ENCODE measurements at places on chromosomes 7 and 10.
A peak's percentile ranks its signal among the peaks of the same experiment; 100 is the strongest.

GRCh38 chr7:104934665-104935064, 79.3 kb upstream of the KMT2E start:
- H3K27ac ChIP-seq: no peak overlapping the region
- H3K4me3 ChIP-seq: no peak overlapping the region
- no peaks in the 10 kb centered on the region for H3K27me3 ChIP-seq
- no peak for DNase-seq
- H3K36me3 ChIP-seq: no peaks in the 10 kb centered on the region

DNA sequence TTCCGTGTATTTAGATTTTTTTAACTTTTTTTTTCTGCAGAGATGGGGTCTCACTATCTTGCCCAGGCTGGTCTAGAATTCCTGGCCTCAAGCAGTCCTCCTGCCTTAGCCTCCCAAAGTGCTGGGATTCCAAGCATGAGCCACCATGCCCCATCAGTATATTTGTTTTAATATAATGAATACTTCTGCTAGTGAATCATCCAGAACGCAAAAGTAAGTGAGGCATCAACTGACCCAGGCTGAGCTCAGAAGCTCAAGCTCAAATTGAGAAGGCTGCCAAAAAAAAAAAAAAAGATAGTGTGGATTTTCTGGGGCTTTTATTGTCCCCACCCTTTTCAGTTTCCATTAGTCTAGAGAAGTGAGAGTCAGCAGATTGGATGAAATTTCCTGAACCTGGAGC, 39.0 kb upstream of the TECTB start:
- H3K4me3 ChIP-seq: no peak overlapping the region
- H3K4me1 ChIP-seq: no peaks in the 10 kb centered on the region
- H3K27ac ChIP-seq: no peak overlapping the region

DNA sequence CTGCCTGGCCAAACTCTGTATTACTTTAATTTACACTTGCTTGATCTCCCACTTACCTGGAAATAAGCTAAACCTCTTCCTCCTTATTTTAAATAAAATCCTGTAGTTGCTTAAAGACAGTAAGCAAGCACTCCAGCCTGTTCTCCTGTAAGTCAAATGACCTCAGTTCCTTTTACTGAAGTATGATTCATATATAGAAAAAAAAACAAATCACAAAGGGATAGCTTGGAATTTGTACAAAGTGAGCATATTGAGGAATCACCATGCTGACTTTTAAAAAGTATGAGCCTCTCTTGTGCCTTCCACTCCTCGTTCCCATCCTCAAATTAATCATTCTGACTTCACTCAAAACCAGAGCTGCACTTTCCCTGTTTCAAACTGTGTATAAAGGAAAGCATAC, 52.0 kb downstream of the C10orf90 start:
- H3K27me3 ChIP-seq: no peaks in the 10 kb centered on the region
- no peaks in the 10 kb centered on the region for H3K36me3 ChIP-seq
- peaks cover 3% of the 10 kb centered on the region for H3K4me1 ChIP-seq
- DNase-seq: no peak
- H3K4me3 ChIP-seq: no peak overlapping the region
- H3K27ac ChIP-seq: no peak overlapping the region

DNA sequence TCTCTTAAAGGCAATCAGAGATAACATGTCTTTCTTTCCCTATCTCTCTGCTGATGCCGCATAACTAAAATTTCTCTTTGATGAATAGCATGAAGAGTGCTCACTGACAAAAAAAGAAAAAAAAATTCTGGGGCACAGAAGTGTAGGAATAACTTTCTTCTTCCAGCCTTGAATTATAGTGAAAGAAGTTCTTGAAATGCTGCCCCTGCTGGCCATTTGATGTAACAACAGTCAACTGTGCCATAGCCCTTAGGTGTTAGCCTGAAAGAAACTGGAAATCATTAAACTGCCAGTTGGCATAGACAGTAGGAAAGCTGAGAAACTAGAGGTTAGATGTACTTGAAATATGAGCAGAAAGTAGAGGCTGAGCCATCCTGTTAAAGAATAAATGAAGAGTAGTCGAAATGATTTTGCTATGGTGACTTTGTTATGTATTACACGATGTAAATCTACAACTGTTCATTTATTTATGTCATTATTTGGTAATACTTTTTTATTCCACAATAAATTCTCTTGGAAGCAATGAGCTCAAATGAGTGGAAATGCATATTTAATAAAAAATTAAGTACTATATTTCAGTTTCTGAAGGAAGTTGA, 48.3 kb upstream of the FAM171A1 start:
- DNase-seq: no peak
- H3K4me3 ChIP-seq: no peak overlapping the region
- H3K4me1 ChIP-seq: no peaks in the 10 kb centered on the region
- no peaks in the 10 kb centered on the region for H3K27me3 ChIP-seq

DNA sequence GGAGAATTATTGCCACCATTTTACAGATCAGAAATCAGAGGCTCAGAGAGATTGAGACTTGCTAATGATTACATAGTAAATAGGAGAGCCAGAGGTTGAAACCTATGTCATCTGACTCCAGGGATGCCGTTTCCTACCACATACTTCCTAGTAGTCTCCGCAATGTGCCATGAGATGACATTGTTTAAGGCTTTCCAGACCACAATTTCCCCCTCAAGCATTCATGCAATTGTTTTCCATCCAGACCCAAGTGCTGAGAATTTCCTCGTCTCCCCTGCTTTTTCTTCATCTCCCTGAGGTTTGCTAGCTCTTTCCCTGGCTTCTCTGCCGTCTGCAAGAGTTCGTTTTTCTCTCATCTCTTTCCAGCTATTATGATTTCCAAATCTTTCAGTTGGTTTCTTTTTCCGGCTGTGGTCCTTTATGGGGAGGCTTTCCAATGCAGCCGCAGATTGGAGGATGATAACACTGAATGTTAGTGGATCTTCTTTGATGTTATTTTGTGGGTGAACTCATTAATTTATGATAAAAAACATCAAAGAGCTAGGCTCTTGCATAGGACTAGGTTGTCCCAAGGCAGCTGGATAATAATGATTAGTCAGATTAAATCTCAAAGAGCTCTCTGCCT, 6.9 kb upstream of the GOLGA7B start:
- no peaks in the 10 kb centered on the region for H3K36me3 ChIP-seq
- no peak overlapping the region for H3K4me3 ChIP-seq
- H3K27me3 ChIP-seq: no peaks in the 10 kb centered on the region
- no peaks in the 10 kb centered on the region for H3K4me1 ChIP-seq

DNA sequence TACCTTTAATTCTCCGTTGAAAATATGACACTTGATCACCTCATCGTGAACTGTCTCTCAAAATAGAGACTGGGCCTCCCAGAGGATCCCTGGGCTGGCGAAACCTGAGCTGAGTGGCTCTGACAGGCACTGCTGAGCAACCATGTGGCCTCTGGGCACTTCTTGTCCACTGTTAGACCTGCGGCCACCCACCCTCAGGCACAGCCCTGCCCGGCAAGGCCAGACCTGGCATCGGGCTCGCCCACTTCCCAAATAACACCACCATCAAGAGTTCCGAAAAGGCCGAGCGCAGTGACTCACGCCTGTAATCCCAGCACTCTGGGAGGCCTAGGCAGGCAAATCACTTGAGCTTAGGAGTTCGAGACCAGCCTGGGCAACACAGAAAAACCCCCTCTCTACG, 82.5 kb downstream of the COBL start:
- H3K36me3 ChIP-seq: no peaks in the 10 kb centered on the region
- no peaks in the 10 kb centered on the region for H3K27me3 ChIP-seq
- no peak for DNase-seq
- H3K27ac ChIP-seq: no peak overlapping the region

- peak; percentile 95 for DNase-seq
- no peaks in the 10 kb centered on the region for H3K36me3 ChIP-seq
- peak within 1 kb of the TSS; percentile 51 for H3K4me3 ChIP-seq
- H3K27me3 ChIP-seq: no peaks in the 10 kb centered on the region
- peaks cover 4% of the 10 kb centered on the region for H3K4me1 ChIP-seq
- peak within 1 kb of the TSS; percentile 87 for H3K27ac ChIP-seq
Observed at GRCh38 chr7:92178928-92179924, at the start of gene LRRD1. LRRD1 (minus strand) TSS chr7:92179142; CDS start chr7:92165202, 13,940 bp downstream.

DNA sequence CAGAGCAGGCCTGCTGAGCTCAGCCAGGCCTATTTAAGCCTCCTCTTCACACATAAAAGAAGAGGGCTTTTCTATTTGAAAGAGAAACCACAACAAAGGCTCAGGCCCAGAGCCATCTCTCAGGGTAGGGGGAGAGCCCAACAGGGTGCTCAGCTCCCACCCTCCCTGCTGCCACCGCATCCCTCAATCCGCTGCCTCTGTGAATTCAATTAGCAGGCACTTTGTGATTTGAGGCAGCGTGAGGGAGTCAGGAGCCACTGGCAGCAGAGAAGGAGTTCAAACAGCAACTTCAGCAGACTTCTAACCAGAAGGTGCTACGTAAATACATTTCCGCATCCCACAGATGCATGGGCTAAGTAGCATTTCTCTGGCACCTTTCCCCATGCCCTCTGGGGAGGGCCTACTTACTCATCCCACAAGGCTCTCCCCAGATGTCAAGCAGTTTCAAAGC, 45.2 kb downstream of the LRRC20 start:
- peaks cover 3% of the 10 kb centered on the region for H3K4me1 ChIP-seq
- H3K27ac ChIP-seq: no peak overlapping the region

DNA sequence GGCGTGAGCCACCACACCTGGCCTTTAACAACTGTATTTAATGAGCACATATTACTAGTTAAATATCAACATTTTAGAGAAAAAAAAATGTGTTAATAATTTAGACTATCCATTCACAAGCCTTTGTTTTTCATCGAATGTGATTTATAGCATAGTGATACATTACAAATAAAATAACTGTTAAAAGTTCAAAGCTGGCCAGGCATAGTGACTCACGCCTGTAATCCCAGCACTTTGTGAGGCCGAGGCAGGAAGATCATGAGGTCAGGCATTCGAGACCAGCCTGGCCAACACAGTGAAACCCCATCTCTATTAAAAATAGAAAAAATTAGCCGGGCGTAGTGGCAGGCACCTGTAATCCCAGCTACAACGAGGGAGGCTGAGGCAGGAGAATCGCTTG, 72.7 kb downstream of the HACD1 start:
- H3K4me3 ChIP-seq: no peak overlapping the region
- H3K36me3 ChIP-seq: no peaks in the 10 kb centered on the region
- H3K27me3 ChIP-seq: no peaks in the 10 kb centered on the region
- no peaks in the 10 kb centered on the region for H3K4me1 ChIP-seq
- DNase-seq: no peak

DNA sequence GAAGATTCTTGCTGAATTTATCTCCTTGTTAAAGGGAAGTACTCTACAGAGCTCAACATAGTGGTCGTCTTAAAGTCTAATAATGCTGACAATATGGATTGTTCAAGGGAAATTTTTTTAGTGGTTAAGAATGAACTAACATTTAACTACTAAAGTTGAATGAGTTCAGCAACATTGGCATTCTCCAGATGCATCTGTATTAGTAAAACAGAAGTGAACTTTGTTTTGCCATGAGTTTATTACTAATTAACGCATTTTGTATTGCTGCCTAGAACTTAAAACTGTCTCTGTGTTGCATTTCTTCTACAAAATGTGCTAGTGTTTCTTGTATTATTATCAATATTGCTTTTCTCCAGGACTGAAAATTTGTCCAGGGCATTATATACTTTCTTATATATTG, 67.5 kb downstream of the C1GALT1 start:
- no peaks in the 10 kb centered on the region for H3K36me3 ChIP-seq
- H3K4me1 ChIP-seq: no peaks in the 10 kb centered on the region
- no peak overlapping the region for H3K4me3 ChIP-seq
- no peak for DNase-seq

DNA sequence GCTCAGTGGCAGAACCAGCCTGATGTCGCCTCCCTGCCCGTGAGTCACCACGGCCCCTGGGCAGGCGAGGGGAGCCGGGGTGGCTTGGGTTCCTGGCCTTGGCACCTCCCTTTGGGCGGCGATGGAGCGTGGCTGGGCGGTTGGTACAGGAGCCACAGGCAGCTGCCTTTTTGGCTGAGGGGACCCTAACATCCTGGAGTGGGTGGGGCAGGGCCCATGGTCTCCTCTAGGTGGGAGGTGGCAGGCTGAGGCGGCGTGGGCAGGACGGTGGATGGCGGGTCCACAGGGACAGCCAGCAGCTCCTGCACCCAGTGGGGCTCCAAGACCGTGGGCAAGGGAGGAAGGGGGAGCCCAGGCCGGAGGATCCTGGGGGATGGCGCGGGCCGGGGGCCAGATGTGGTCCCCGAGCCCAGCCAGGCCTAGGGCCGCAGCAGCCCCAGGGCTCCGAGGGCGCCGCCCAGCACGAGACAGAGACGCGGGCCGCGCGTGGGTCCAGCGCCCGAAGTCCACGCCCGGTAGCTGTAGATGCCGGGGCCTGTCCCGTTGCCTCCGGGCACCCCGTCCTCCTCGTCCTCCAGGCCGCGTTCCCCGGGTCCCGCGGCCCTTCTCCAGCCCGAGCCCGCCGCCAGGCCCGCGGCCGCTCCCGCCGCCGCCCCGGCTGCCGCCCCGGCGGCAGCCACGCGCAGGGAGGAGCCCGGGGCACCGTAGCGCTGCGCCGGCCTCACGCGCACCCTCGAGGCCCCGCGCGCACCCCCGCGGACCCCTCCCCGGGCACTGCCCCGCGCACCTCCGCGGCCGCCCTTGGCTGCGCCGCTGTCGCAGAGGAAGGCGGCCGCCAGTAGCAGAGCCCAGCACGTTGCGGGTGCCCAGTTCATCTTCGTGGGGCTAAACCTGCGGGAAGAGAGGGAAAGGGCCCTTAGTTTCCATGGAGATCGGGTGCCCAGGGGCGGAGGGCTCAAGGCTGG, 1.3 kb downstream of the SPRN start:
- DNase-seq: no peak
- no peaks in the 10 kb centered on the region for H3K27me3 ChIP-seq
- no peak overlapping the region for H3K27ac ChIP-seq
- peak overlapping the region; percentile 59 for H3K4me3 ChIP-seq
- no peaks in the 10 kb centered on the region for H3K4me1 ChIP-seq

- H3K36me3 ChIP-seq: no peaks in the 10 kb centered on the region
- no peak overlapping the region for H3K27ac ChIP-seq
- no peak for DNase-seq
- H3K4me1 ChIP-seq: no peaks in the 10 kb centered on the region
Observed at GRCh38 chr10:62502995-62503613, 128.9 kb downstream of the ZNF365 start.

DNA sequence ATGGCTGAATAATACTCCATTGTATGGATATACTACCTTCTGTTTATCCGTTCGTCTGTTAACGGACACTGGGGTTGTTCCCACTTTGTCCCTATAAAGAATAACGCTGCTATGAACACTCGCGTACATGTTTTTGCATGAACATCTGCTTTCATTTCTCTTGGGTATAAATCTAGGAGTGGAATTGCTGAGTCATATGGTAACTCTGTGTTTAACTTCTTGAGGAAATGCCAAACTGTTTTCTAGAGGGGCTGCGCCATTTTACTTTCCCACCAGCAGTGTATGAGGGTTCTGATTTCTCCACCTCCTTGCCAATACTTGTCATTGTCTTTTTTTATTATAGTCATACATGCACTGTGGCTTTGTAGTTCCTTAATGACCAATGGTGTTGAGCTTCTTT, 20.6 kb upstream of the RASSF4 start:
- H3K36me3 ChIP-seq: no peaks in the 10 kb centered on the region
- DNase-seq: no peak

- H3K36me3 ChIP-seq: no peaks in the 10 kb centered on the region
- no peak overlapping the region for H3K4me3 ChIP-seq
- H3K27me3 ChIP-seq: no peaks in the 10 kb centered on the region
- H3K4me1 ChIP-seq: no peaks in the 10 kb centered on the region
- H3K27ac ChIP-seq: peak overlapping the region; percentile 32
Observed at GRCh38 chr7:24727154-24728120, 29.8 kb downstream of the GSDME start.

All from breast epithelium (tissue), 4 donors.